Epithelial cell of alveolus of lung (primary cell): ENCODE measurements at places on chromosomes 2 and 18. TPM values are rescaled to one million over a fixed set of nuclear protein-coding genes. Genes with fewer than 3 reads are reported as not detected.

ARHGAP15 gene
- 1.4 and 3.0 TPM in 2 replicates for total RNA-seq

SF3B1 gene
- total RNA-seq, result 86.2 and 230 TPM in 2 replicates

CHRNA1 gene
- 4.1 and 5.7 TPM in 2 replicates for total RNA-seq

TDRD15 gene
- not detected in 2 replicates for total RNA-seq

EN1 gene
- 0.32 and 0.39 TPM in 2 replicates for total RNA-seq

SDC1 gene
- 12.1 and 32.2 TPM in 2 replicates for total RNA-seq

HES6 gene
- 2.2 and 4.1 TPM in 2 replicates for total RNA-seq

C2orf78 gene
- not detected in 2 replicates for total RNA-seq

ACVR1C gene
- total RNA-seq, result under 0.01 and 2.2 TPM in 2 replicates

SLC35G4 gene
- not detected in 2 replicates for total RNA-seq

RNU2-63P gene
- not detected in 2 replicates for total RNA-seq

NGEF gene
- total RNA-seq, result 0.08 and 3.0 TPM in 2 replicates

RAB6D gene
- under 0.01 TPM in 1 of 2 replicates, not detected in the other for total RNA-seq

FER1L5 gene
- under 0.01 and 0.16 TPM in 2 replicates for total RNA-seq

MCM6 gene
- total RNA-seq, result 16.4 and 31.8 TPM in 2 replicates

KCNE4 gene
- 5.0 and 13.6 TPM in 2 replicates for total RNA-seq

ATP6V1B1 gene
- total RNA-seq, result 0.40 and 4.1 TPM in 2 replicates

ONECUT2 gene
- total RNA-seq, result under 0.01 TPM in 1 of 2 replicates, not detected in the other

DPYSL5 gene
- total RNA-seq, result not detected in 2 replicates

ALLC gene
- total RNA-seq, result not detected in 2 replicates
